Coronary artery (tissue), 2 donors: ENCODE measurements at places on chromosomes 1 and 21.

DNA sequence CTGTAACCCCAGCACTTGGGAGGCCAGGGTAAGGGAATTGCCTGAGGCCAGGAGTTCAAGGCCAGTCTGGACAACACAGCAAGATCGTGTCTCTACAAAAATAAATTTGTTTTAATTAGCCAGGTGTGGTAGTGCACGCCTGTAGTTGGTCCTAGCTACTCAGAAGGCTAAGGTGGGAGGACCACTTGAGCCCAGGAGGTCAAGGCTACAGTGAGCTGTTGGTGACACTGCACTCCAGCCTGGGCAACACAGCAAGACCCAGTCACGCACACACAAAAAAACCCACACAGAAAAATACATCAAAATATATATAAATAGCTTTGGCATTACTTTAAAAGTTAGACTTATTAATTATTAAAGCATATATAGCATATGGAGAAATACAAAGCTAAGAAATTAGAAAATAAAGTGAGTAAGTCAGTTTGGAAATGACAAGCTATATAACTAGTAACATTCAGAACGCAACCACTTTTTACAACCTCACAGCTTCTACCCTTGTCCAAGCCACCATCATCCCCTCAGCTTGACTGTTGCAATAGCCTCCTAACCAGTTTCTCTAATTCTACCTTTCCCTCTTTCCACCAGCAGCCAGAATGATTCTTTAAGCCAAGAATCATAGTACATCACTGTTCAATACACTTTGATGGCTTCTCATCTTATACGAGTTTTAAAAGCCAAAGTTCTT is 14.5 kb downstream of the PIK3R3 start:
- DNase-seq, result no peak

GRCh38 chr1:4933232-4933631 is 278.8 kb downstream of the AJAP1 start:
- no peak for DNase-seq

DNA sequence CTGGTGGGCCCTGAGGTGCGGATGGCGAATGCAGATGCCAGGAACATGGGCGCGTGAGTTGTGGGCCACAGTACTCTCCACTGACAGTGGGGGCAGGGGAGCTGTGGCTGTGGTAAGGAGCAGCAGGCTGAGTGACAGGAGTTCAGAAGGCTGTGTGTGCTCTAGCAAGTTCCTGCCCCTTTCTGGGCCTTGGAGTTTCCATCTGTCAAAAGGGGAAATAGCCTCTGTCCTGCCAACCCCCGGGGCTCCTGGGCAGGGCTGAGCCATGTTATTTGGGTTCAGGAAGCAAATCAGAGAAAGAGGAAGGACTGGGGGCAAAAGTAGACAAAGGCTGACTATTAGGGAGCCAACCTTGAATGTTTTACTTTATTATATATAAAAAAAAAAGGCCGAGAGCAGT is 19.5 kb upstream of the MFN2 start:
- no peak for DNase-seq

GRCh38 chr1:30929135-30929889 is 20.8 kb upstream of the SDC3 start:
- no peak for DNase-seq

DNA sequence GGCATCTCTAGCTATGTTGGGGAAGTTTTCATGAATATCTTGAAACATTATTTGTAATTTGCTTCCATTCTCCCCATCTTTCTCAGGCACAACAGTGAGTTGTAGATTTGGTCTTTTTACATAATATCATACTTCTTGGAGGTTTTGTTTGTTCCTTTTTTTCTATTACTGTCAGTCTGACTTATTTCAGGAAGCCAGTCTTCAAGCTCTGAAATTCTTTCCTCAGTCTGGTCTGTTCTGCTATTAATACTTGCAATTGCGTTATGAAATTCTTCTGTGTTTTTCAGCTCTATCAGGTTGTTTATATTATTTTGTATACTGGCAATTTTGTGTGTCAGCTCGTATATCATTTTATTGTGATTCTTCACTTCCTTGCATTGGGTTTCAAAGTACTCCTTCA is 424.6 kb upstream of the PTBP2 start:
- no peak for DNase-seq

GRCh38 chr1:45543581-45544417 is 6.8 kb upstream of the AKR1A1 start:
- no peak for DNase-seq

DNA sequence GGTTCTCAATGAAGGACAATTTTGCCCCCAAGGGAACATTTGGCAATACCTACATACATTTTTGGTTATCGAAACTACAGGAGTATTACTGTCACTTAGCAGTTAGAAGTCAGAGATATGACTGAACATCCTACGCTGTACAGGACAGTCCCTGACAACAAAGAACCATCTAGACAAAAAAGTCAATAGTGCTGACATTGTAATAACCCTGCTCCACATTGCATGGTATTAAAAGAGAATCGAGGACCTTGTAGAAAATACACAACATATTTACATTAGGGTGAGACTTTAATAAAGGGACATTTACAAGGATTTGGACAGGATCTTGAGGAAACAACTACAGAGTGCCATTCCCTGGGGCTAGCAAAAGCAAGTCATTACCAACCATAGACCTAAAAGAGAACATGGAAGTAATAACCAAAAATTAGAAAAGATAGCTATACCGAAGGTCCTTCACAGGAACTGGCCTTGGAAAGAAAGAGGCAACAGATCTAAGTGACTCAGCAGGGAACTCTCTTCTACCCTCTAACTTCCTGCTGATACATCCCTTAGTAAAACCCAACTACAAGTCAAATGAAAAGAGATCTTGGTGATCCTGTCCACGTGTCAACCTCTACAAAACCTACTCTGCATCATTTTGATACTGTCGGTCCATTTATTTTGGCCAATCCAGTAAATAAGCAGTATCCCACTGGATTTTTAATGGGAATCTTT is 40.2 kb downstream of the ANGPTL3 start:
- DNase-seq, result no peak

DNA sequence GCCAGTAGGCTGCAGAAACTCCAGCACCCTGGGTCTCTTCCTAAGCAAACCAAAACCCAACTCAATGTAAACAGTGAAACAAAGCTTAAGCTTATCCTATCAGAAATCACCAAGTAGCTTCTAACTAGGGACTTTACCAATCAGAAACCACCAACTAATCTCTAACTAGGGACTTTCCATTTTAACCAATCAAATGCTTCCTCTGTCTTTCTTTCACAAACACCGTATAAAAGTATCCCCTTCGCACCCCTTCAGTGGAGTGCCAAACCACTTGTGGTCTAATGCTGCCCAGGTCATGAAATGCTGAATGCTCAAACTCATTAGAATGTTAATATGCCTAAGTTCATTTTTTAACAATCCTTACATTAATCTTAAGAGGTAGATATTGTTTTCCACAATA is 250.5 kb upstream of the DUSP10 start:
- no peak for DNase-seq

DNA sequence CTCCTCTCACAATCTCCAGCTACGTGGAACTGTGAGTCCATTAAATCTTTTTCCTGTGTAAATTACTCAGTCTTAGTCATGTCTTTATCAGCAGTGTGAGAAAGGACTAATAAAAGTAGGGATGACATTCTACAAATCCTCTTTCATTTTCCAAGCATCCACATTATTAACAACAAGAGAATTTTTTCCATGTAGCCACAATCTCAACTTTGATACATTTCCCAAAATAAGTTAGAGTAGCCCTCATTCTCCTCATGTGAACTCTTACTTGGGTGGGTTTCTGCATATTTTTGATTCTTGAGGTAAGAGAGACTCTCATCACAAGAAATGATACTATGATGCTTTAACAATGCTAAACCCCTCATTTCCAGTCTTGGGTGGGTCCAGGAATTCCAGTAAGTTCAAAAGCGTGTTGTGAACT is 52.8 kb downstream of the TNFSF18 start:
- DNase-seq, result no peak

DNA sequence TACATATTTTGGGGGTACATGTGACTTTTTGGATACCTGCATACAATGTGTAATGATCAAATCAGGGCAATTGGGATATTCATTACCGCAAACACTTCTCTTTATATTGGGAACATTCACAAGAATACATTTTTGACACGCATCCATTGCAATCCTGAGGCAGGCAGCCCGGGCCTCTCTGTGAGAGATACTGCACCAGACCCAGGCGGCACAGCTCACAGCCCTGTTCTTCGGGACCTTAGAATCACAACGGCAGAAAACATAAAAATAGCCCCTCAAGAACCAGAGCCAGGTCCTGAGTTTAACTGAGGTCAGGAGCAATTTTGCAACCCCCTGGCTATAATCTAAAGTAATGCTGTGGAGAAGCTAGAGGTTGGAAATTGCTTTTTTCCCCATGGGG is 90.8 kb upstream of the PGBD5 start:
- no peak for DNase-seq

DNA sequence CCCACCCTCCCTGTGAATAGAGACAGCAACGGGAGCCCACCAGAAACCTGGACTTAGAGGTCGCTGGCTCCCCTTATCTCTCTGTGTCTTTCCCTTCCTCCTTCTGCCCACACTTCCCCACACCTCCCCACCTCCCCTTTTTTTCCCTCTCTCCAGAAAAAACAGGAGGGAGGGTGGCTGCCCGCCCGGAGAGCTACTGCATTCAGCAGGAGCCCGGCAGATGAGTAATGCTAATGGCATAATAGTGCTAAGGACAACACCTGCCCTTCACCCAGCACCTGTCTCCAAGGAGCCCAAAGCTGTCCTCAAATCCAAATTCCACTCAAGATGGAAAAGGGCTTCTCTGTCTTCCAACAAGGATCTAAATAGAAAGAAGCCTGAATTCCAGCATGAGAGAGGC is 11.4 kb upstream of the PRELP start:
- DNase-seq, result peak; percentile 79

DNA sequence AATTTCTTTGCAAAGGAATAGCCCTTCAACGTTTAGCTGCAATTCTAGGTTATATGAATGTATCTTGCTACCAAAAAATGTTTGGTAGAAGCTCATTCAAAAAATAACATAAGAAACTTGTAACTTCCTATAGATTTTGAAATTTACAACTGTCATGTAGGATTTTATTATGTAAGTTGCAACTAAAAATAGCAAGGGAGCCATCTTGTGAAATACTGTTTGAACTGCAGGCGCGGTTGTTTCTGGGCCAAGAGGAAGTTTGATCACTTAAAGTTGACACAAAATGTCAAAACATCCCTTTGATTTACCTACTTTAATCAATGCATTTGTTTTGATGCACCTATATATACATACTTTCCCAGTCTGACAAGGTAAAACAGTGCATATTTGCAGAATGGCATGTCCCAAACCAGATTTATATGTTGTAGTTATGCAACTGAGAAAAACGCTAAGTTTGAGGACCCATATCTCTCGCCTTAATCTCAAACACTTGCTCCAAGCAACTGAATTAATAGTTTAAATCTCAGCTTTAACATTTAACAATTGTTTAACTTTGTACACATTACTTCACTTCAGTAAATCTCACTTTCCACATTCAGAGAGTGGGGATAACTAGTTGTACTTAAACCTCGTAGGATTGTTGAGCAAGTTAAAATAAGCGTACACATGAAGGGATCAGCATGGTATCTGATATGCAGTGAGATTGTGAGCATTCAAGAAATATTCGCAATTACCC is 63.9 kb downstream of the KCNK2 start:
- no peak for DNase-seq

DNA sequence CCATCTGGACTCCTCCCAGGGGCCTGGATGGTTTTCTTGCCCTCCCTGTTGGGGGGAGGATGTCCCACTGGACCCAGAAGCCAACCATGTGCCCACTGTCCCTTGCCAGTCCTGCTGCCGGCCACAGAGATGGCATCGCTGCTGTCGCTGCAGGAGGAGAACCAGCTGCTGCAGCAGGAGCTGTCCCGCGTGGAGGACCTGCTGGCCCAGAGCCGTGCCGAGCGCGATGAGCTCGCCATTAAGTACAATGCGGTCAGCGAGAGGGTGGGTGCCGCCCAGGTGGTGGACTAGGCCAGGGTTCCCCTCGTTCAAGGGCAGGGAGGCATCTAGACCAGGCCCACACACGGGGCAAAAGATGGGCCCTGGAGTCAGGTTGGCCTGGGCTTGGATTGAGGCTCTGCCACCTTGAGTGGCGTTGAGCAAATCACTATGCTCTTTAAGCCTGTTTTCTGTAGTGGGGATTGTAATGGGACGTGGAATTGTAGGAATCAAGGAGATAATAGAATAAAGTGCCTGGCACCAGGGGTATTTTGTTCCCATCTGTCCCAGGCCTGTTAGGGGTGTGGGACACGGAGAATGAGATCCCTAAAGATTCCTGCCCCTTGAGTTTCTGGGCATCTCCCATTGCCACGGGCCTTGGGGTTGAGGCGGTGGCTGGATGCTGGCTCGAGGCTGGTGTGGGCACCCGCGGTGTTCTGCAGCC is 2.6 kb downstream of the CROCC start:
- no peak for DNase-seq

GRCh38 chr1:57532299-57532698 is 108.4 kb upstream of the DAB1 start:
- DNase-seq, result no peak

GRCh38 chr1:246142320-246142893 is 364.7 kb downstream of the SMYD3 start:
- DNase-seq, result no peak

GRCh38 chr1:41919764-41920397 is 1.2 kb upstream of the HIVEP3 start:
- DNase-seq, result no peak

DNA sequence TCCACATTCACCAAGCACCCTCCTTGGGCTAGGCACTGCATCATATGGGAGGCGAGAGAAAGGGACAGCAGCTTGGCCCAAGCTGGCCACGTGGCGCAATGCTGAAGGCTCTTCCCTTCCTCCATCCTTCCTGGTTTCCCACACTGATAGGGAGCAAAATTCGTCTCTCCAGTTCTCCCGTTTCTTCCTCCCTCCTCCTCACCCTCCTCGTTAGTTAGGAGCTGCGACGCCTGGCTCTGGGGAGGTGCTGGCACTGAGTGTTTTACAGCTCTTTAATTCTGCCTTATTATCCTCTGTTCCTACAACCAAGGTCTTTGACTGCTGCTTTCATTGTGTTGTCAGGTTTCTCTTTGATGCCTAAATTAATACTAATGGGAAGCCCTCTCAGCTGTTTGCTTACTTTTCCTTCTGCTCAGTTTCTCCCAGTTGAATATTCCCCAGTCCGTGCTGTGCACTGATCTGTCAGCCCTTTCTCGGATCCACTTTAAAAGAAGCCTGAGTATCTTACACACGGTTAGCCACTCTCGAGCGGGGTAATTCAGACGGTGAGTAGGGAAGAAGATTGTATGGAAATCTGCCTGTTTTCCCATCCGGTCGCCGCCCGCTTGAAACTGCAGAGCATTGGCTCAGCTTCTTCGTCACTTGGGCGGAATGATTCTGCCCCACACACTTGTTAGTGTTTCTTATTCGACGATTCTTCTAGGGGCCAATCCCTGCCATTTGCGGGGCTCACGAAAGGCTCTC is 56.2 kb upstream of the SMYD2 start:
- no peak for DNase-seq
